ENCODE measurements at places on chromosomes 3 and 15. TPM values are rescaled to one million over a fixed set of nuclear protein-coding genes. Genes with fewer than 3 reads are reported as not detected.

GRCh38 chr3:126017362-126017761 lies 48.4 kb downstream of the ROPN1B start:
- no peak for DNase-seq

- DNase-seq = no peak
These were observed 1042.3 kb downstream of the OTOL1 start for GRCh38 chr3:162538906-162539305.

- DNase-seq = no peak
These were observed 14.7 kb upstream of the PIK3CB start for GRCh38 chr3:138849222-138849940.

DNA sequence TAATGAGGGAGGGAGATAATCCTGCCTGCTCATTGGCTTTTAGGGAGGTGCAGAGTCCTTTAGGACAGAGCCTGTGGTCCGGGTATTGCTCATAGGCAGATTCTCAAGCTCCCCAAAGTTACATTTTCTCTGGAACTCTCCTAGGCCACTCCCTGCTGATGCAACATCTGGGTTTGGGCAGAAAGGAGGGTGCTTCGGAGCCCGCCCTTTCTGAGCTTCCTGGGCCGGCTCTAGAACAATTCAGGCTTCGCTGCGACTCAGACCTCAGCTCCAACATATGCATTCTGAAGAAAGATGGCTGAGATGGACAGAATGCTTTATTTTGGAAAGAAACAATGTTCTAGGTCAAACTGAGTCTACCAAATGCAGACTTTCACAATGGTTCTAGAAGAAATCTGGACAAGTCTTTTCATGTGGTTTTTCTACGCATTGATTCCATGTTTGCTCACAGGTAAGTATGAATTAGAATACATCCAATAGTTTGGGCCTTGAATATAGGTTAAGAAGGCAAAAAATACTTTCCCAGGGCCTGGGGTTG lies at the start of gene IL20RB:
Gene IL20RB (plus strand): TSS at position 233 of the 538 bp plus-strand sequence. CDS start 131 bp downstream, at position 364.
- DNase-seq = no peak

DNA sequence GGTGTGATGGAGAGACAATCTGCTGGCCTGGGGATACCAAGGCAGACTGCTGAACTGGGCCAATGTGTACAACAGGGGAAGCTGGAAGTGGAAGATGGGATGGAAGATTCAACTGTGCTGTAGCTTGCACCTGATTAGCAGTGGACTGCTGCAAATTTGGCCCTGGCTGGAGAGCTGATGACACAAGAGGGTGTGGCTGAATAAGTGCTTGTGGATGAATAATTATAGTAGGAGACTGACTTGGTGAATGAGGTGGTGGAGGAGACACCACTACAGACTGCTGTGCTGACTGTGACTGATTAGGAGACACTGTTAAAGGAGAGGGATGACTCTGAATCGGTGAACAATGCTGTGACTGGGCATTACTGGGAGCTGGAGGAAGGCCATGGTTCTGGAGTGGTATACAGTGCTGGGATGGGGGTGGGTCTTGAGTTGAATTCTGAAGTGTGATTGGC lies 52.5 kb downstream of the PHC3 start:
- peak; percentile 17 for DNase-seq

GRCh38 chr15:64046421-64047153 lies at the start of gene DAPK2:
Gene DAPK2 (minus strand): TSS chr15:64046485. CDS start chr15:64040261, 6,224 bp downstream.
- peak; percentile 84 for DNase-seq

- no peak for DNase-seq
These were observed 93.2 kb upstream of the LRIG1 start for GRCh38 chr3:66593978-66594377.

- no peak for DNase-seq
These were observed 65.2 kb downstream of the TLE3 start for GRCh38 chr15:70032509-70032908.

DNA sequence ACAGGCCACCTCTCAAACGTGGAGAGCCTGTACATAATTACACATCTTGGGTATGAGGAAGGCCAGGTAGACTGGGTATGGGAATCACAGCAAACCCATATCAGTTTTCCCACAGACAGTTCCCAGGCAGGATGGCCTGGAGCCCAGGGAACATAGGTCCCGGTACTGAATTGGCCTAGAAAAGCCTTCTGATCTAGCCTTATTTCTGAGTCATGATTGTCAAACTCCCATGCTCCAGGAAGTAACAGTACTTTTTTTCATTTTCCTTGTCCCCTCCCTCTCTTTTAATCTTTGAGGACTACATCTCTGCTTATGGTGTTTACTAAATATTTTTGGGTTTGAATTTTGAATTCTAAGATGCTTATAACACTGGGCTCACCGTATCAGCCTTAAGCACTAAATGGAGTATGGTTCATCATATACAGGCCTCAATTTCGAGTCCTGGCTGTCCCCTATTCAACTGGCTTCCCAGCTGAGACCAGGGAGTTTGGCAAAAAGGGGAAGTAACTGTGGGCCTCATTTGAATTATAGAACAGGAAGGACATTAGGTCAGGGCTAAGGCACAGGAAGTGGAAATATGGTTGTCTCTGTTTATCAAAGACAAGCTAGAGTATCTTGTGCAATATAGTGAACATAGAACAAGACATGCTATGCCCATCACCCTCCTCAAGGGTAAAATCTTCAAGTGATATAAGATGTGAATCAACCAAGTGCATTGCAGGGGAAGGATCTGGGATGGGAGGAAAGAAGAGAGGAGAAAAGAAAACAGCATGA lies 494.6 kb downstream of the NTRK3 start:
- DNase-seq = no peak

GRCh38 chr3:181230258-181230657 lies 240.7 kb upstream of the DNAJC19 start:
- no peak for DNase-seq

- DNase-seq = no peak
These were observed 88.9 kb upstream of the CBLB start for GRCh38 chr3:105957722-105958121.

- DNase-seq = no peak
These were observed 19.2 kb downstream of the SLC25A20 start for GRCh38 chr3:48879307-48879993.

- DNase-seq = peak; percentile 61
These were observed 107.1 kb upstream of the ICE2 start for GRCh38 chr15:60585743-60586708.

The CNTN3 gene
- not detected for total RNA-seq

The MYO5C gene
- total RNA-seq = 1.6 TPM

The TF gene
- 1.9 TPM for total RNA-seq

The DUOX2 gene
- 0.14 TPM for total RNA-seq
